GM12865 (cell line): ENCODE measurements at places on chromosomes 12 and 14.
A peak's percentile ranks its signal among the peaks of the same experiment; 100 is the strongest.

DNA sequence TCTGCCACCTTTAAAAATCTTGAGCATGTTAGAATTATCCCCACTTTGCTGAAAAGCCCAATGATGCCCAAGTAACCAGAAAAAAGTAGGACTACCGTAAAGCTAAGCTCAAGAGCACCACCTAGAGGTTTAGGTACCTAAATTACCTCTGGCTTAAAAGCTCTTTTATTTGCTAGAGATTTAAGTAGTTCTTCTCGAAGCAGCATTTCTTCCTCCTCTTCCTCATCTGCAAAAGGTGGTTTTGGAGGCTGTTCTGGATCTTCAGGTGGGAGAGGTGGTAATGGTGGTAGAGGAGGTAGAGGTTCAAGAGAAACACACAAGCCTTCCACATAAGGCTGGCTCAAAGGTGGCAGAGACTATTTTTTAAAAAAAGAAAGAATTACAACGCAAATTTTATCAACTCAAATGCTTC lies 26.9 kb downstream of the ZFC3H1 start:
- peak; percentile 68 for DNase-seq

GRCh38 chr12:65741656-65742017 lies 82.6 kb upstream of the HMGA2 start:
- no peak for DNase-seq

- DNase-seq, result no peak
Measured at GRCh38 chr12:77299910-77300669, 234.7 kb upstream of the E2F7 start.

- no peak for DNase-seq
Measured at GRCh38 chr12:64773386-64773785, 14.2 kb upstream of the GNS start.

- no peak for DNase-seq
Measured at GRCh38 chr14:104536942-104537612, 42.5 kb upstream of the C14orf180 start.

DNA sequence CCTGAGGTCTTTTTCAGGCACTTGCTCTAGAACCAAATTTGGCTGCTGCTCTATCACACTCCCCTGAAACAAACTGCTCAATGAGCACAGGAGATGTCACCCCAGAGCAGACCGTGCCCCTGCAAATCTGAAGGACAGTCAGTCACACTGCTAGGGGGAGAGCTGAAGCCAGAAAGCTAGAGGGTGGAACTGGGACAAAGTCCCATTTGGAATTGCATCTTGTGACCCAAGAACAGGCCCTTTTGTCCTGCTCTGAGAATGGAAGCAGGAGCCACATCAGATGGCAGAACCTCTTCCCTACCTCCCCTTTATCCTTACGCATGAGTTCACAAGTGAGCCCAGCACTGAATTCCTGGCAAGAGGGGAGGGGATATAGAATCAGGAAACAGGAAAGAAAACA lies 64.7 kb downstream of the MAP3K9 start:
- DNase-seq, result no peak

DNA sequence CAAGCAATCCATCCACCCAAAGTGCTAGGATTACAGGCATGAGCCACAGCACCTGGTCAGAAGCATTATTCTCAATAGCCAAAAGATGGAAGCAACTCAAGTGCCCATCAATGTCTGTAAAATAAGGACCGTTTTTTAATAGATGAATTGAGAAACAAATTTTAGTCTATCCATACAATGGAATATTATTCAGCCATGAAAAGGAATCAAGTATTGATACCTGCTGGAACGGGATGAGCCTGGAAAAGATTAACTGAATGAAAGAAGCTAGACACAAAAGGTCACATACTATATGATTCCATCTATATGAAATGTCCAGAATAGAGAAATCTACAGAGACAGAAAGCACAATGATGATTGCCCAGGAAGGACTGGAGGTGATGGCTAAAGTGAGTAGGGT lies 9.1 kb upstream of the FBXW8 start:
- DNase-seq, result no peak

GRCh38 chr12:80763874-80764273 lies 47.2 kb downstream of the MYF5 start:
- peak; percentile 70 for DNase-seq

- DNase-seq, result no peak
Measured at GRCh38 chr12:8675591-8676036, 13.0 kb upstream of the MFAP5 start.

- DNase-seq, result no peak
Measured at GRCh38 chr12:56928262-56928661, 5.9 kb downstream of the SDR9C7 start.

- DNase-seq, result no peak
Measured at GRCh38 chr14:22184157-22184829, 404.7 kb downstream of the DAD1 start.

- peak; percentile 86 for DNase-seq
Measured at GRCh38 chr14:24274101-24274543, 2.7 kb upstream of the RABGGTA start.

DNA sequence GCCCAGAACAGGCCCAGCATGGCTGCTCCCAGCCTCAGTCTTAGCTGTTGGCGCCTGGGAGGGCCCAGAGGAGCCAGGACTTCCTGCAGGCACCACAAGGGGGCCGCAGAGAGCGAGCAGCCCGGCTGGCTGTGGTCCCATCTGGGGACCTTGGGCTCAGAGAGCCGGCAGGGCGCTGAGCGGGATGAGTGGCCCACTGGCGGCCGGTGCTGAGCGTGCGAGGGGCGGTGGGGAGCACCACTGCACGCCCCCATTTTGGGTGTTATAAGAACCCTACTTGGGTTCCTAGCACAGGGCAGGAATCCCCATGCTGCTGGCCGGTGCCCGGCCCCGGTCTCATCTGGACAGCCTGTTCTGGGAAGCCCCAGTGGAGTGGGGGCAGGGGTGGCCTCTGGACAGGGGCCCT lies 25.9 kb upstream of the CRIP2 start:
- DNase-seq, result peak; percentile 70

DNA sequence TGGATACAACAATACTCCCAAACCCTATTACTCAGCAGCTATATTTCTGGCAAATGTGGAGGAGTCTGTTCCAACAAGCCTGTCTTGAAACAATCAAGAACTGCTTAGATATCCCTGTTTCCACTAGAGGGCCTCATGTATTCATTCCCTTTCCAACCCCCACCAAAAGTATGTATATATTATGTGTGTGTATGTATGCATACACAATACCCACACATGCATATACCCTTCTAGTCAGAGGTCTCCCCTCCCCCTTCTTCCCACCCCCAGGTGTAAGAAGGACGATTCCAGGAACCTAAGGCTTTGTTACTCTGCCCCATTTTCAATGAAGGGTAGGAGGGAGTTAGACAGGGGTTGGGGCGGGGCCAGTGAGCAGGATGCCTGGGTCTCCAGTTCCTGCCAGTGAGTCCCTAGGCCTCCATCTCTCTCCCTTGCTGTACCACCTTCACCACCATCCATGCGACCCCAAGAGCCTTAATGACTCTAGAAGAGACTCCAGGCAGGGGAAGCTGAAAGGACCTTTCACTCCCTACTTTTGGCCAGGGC lies at the start of gene DGKA:
TSS of gene DGKA (plus strand) at position 392 of the 546 bp plus-strand sequence. CDS start 5,342 bp downstream, outside the sequence.
- peak; percentile 73 for DNase-seq

- no peak for DNase-seq
Measured at GRCh38 chr14:52879958-52880357, 70.9 kb downstream of the FERMT2 start.

- peak; percentile 74 for DNase-seq
Measured at GRCh38 chr12:67943141-67943892, 45.9 kb upstream of the IFNG-AS1 start.

DNA sequence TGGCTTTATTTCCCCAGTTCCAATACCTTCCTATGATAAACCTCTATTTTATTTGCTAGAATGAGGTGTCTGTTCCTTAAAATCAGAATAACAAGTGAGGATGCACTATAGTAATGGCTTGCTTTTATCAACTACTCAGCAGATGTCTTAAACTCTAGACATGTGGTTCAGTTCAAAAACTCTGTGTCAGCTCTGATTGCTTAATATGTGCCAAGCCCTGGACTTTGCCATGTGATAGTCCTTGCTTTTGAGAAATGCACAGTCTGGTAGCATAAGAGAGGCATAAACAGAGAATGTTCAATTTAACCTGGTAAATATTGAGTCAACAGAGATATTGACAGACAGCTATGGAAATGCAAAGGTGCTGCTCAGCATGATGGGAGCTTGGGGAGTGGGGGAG lies 254.8 kb downstream of the PDZRN4 start:
- no peak for DNase-seq

GRCh38 chr14:62081951-62082350 lies 319.7 kb downstream of the SNAPC1 start:
- DNase-seq, result no peak

GRCh38 chr14:94568186-94568585 lies 6.9 kb downstream of the SERPINA4 start:
- DNase-seq, result no peak

DNA sequence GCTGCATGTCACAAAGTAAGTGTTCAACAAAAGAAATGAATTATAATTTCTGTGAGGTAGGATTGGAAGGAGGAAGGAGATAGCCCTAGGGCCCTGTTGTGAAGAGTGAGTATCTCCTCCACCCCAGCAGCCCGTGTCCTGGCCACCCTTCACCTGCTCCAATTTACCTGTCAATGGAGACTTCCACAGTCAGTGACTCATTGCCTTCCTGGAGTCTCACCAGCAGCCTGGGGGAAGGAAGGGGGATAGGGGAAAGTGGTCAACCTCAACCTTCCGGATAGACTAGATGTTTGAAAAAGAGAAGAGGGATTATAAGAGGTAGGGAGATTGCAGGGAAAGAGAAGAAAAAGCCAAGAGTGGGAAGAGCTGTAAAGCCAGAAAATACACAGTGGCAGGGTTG lies 9.2 kb downstream of the STAT2 start:
- DNase-seq, result no peak

DNA sequence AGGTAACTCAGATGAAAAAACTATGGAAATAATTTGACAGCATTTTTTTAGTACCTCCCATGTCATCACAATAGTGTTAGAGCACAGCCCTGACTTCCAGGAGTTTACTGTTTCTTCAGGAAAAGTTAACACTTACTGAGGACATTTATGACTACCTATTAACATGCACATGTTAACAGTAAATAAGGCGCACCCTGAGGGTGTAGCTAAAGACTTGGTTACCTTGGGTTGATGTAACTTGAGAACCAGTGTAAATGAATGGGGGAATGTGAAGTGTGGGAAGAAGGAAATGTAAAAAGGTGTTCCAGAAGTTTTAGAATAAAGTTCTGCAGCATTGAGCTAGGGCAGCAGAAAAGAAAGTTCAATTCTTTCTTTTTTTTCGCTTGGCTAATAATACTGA lies 366.2 kb downstream of the EGLN3 start:
- DNase-seq, result no peak
